ENCODE measurements at places on chromosomes 1 and 21.
A peak's percentile ranks its signal among the peaks of the same experiment; 100 is the strongest.

- DNase-seq: no peak
Measured at GRCh38 chr1:1083416-1084371, 9.6 kb upstream of the RNF223 start.

DNA sequence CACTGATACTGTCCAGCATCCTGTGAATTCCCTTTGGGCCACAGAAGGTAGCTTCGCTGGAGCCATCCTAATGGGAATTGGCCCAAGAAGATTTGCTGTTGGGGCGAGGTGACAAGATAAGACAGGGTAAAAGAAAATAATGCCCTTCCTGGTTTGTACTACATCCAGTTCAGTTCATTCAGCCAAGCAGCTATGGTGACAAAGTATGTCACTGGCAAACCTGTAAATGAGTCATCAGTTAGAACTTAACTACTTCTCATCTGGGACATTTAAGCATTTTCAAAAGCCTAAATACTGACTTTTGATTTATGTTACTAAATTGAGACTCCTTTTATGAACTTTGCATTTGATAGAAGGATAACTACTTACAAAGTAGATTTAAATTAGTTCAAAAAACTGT lies 54.2 kb downstream of the WDR64 start:
- no peak for DNase-seq

- peak; percentile 22 for DNase-seq
Measured at GRCh38 chr21:14382486-14382834, 486 bp downstream of the HSPA13 start.

DNA sequence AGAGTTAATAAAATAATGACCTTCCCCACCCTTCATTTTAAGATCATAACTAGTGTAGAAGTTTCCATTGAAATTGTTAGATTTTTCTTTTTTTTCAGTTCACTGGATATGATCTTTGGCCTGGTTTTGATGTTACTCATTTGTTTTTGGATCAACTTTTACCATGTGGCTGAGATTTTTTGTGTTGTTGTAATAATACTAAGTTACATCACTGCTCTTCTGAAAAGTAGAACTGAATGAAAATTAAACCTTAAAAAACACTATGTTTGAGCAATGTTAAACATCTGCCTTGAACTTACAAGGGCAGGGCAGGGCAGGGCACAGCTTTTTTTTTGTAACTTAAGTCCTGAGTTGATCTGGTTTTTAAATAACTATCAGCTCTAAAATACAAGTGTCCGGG lies 204.8 kb upstream of the ADAMTS5 start:
- DNase-seq: no peak

DNA sequence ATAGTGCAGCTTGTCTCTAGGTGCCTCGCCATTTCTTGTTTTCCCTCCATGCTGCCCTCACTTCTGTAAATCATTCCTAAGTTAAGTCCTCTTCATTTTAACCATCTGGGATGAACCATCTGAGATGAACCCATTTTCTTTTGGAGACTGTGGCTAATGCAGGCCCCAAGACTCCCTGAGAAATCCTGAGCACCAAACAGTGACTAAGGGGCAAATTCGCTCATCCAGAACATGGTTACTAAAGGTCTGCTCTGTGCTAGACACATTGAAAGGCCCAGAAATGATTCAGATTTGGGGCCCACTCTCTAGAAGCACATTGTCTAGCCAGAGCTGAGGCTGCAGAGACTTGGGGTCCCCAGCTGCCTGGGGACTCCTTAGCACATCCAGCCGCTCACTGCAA lies 151.9 kb upstream of the CTTNBP2NL start:
- DNase-seq: no peak

DNA sequence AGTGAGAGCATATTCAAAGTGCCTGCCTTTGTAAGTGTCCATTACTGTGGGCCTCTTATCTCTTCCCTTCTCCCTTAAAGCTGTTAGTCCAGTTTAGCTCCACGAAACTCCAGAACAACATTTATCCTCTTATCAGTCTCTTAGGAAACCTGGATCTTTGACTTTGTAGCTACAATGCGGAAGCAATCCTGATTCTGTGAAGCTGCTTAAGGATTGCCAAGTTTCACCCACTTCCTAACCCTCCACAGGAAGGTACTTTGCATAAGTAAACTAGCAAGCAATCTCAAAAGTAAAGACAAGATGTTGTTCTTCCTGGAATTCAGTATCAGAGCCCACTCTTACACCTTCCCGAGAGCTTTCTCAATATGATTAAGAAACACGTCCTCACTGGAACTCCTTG lies 164.9 kb upstream of the USP25 start:
- DNase-seq: no peak
